HFFc6 (cell line): ENCODE measurements at places on chromosomes 6 and 20. TPM values are rescaled to one million over a fixed set of nuclear protein-coding genes. Genes with fewer than 3 reads are reported as not detected.

GRCh38 chr6:72219536-72219935 lies 333.2 kb downstream of the RIMS1 start:
- peaks cover 3% of the 10 kb centered on the region for H3K27me3 ChIP-seq
- H3K4me1 ChIP-seq, result peaks cover 10% of the 10 kb centered on the region
- H3K4me3 ChIP-seq, result no peak overlapping the region
- no peaks in the 10 kb centered on the region for H3K36me3 ChIP-seq

The GSTA2 gene
- total RNA-seq, result not detected in 3 replicates

- H3K36me3 ChIP-seq, result no peaks in the 10 kb centered on the region
- peak; percentile 98 for DNase-seq
- peak within 1 kb of the TSS; percentile 64 for H3K4me3 ChIP-seq
- peaks cover 9% of the 10 kb centered on the region for H3K27me3 ChIP-seq
- H3K27ac ChIP-seq, result peak within 1 kb of the TSS; percentile 82
- peaks cover 32% of the 10 kb centered on the region for H3K4me1 ChIP-seq
Measured at GRCh38 chr20:2814587-2815051, at the start of gene C20orf141. Gene C20orf141, plus strand, starts transcription at chr20:2814987. Its CDS starts 198 bp downstream, at chr20:2815185.

DNA sequence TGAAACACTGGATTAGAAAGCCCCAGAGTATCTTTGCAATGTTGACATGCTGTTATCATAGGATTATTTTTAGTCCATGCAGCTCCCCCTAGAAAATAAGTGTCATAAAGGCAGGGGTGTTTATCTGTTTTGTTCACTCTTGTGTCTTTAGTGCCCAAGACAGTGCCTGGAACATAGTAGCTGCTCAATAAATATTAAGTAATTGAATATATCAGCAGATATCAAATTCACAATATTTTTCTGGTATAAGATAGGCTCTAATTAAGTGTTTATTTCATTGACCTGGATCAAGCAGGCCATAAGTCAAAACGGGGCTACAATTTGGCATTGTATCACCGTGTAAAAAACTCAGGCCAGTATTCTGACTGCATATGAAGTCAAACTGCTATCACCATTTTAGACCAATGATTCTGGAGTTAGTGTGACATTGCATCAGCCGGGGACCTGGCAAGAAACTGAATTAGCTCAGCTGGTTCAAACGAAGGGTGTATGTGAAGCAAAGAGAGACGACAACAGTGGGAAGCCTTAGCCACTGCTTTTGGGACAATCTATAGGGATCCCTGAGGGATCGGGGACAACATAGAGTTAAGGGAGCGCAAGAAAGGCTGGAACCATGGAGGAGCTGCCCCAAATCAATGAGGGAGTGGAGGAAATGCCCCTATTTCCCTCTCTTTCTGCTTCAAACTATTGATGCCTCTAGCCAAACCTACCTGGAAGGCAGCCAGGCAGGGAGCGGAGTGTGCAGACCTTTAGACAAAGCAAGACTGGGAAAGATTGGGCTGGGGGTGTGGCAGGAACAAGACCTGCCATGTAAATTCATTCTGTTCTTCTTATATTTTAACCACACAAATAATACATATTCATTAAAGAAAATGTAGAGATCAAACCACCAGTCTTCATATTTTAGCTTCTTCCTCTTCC lies 112.2 kb downstream of the PLEKHG1 start:
- H3K27ac ChIP-seq, result no peak overlapping the region
- no peaks in the 10 kb centered on the region for H3K36me3 ChIP-seq
- no peak overlapping the region for H3K4me3 ChIP-seq
- DNase-seq, result no peak
- H3K4me1 ChIP-seq, result no peaks in the 10 kb centered on the region
- peaks cover 7% of the 10 kb centered on the region for H3K27me3 ChIP-seq

DNA sequence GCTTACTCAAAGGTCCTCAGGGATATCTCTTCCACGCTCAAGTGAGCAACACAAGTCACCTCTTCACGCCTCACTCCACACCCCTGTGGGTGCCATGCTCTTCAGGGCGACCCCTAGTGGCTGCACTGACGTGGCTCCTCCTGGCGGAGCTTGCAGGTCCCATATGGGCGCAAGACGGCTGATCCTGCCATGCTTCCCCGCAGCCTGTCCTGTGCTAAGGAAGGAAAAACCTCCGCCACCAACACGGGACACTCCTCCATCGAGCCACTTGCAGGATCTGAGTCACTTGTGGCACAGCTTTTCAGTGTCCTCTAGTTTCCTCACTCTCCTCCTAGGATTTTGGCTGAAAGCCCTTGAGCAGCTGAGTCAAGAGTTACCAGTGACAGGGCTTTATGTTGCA lies 90.7 kb downstream of the KHDC1L start:
- peaks cover 35% of the 10 kb centered on the region for H3K4me1 ChIP-seq
- H3K36me3 ChIP-seq, result peaks cover 32% of the 10 kb centered on the region
- peak; percentile 12 for DNase-seq
- no peak overlapping the region for H3K4me3 ChIP-seq

DNA sequence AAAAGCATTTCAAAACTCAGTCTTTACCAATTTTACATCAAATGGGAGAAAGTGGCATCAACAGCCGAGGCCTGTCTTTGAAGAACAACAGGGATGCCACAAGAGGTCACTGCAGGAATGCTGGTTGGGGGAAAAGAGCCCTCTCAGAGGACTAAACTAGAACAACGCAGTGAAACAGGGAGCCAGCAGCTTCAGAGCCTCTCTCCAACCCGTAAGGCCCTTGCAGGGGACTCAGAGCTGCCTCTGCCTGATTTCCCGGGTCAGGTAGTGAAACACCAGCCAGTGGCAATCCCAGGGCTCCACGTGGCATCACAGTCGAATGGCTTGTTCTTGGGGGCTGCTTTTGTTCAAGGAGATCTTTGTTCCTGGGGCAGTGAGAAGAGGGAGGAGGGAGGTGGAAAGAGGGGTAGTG lies 55.0 kb upstream of the KCNK16 start:
- no peaks in the 10 kb centered on the region for H3K4me1 ChIP-seq
- H3K27ac ChIP-seq, result no peak overlapping the region

GRCh38 chr6:44775121-44775520 lies 387.6 kb downstream of the CDC5L start:
- H3K27me3 ChIP-seq, result peaks cover 26% of the 10 kb centered on the region
- no peaks in the 10 kb centered on the region; the same call in 1 of the 2 replicates for H3K36me3 ChIP-seq
- no peaks in the 10 kb centered on the region for H3K4me1 ChIP-seq
- no peak for DNase-seq
- no peak overlapping the region for H3K27ac ChIP-seq
- no peak overlapping the region for H3K4me3 ChIP-seq

DNA sequence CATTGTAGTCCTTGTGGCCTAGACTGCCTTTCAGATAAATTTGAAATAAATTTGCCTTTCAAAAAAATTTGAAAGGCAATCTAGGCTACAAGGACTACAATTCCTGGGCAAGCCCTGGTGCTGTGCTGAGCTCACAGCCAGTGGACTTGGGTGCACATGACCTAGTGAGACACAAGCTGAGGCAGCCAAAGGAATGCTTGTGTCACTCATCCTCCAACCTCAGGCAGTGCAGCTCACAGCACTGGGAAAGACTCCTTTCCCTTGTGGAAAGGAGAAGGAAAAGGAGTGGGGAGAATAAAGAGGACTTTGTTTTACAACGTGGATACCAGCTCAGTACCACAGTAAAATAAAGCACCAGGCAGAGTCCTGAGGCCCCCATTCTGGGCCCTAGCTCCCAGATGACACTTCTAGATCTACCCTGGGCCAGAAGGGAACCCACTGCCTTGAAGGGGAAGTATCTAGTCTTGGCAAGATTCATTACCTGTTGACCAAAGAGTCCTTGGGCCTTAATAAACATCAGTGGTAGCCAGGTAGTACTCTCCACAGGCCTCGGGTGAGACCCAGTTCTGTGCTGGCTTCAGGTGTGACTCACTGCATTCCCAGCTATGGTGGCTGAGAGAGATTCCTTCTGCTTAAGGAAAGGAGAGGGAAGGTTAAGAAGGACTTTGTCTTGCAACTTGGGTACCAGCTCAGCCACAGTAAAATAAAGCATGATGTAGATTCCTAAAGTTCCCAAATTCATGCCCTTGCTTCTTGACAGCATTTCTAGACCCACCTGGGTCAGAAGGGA lies 659.7 kb upstream of the FLRT3 start:
- no peaks in the 10 kb centered on the region; the same call in 1 of the 2 replicates for H3K27me3 ChIP-seq
- no peaks in the 10 kb centered on the region for H3K36me3 ChIP-seq
- H3K4me3 ChIP-seq, result no peak overlapping the region
- no peaks in the 10 kb centered on the region for H3K4me1 ChIP-seq

DNA sequence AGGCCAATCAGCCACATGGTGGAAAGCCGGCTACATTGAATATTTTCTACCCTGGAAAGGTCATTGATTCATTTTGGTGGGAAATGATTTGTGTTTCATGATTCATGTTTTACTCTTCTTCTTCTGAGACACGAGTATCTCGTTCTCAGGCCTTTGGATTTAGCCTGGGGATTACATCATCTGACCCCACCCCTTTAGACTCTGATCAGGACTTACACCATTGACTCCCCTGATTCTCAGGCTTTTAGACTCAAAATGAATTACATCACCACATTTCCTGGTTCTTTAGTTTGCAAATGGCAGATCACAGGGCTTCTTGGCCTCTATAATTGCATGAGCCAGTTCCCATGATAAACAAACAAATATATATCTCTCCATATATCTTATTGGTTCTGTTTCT lies 228.8 kb downstream of the ADGRG6 start:
- peaks cover 10% of the 10 kb centered on the region for H3K36me3 ChIP-seq
- H3K27me3 ChIP-seq, result peaks cover 8% of the 10 kb centered on the region
- H3K4me3 ChIP-seq, result no peak overlapping the region
- H3K27ac ChIP-seq, result no peak overlapping the region

- peaks cover 42% of the 10 kb centered on the region for H3K4me1 ChIP-seq
- H3K36me3 ChIP-seq, result peaks cover 16% of the 10 kb centered on the region
- H3K27me3 ChIP-seq, result no peaks in the 10 kb centered on the region; the same call in none of the 2 replicates
Measured at GRCh38 chr6:151451417-151451949, 443 bp downstream of the RMND1 start.

The SIRPD gene
- not detected in 3 replicates for total RNA-seq

- H3K4me3 ChIP-seq, result no peak overlapping the region
- peaks cover 70% of the 10 kb centered on the region for H3K4me1 ChIP-seq
- no peaks in the 10 kb centered on the region; the same call in 1 of the 2 replicates for H3K27me3 ChIP-seq
- DNase-seq, result peak; percentile 30
- H3K36me3 ChIP-seq, result peaks cover 39% of the 10 kb centered on the region
Measured at GRCh38 chr6:117512056-117512828, 29.8 kb downstream of the DCBLD1 start.

DNA sequence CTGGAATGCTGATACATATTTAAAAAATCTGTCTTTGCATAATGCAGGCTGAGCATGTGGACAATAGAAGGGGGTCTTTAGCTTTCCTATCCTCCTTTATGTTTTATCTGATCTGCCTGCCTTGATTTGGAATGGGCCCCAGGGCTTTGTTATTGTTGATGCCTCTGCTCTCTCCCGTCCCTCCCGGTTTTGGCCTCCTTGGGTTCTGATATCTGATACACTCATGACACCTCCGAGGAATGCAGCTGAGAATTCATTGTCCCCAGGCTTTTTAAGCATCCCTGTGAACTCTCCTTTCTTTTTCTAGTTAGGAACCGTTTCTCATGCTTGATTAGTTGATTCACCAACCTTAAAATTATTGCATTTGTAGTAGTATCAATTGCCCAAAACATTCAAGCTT lies 185.5 kb upstream of the RALGAPA2 start:
- no peaks in the 10 kb centered on the region for H3K36me3 ChIP-seq
- H3K4me1 ChIP-seq, result no peaks in the 10 kb centered on the region
- DNase-seq, result no peak
- H3K27ac ChIP-seq, result no peak overlapping the region
- no peak overlapping the region for H3K4me3 ChIP-seq

DNA sequence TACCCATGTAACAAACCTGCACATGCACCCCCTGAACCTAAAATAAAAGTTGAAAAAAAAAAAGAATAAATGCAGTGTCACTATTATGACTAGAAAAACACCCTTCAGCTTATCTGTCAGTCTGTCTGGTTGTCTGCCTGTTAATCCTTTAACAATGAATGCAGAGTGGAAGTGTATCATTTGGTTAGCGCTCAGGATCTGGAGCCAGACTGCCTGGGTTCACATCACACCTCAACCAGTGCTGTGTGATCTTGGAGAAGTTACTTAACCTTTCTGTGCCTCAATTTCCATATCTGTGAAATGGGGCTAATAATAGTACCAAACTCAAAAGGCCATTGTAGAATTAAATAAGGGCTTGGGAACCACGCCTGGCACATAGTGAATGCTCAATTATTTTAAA lies 16.8 kb downstream of the ETV7 start:
- no peaks in the 10 kb centered on the region; the same call in 1 of the 2 replicates for H3K36me3 ChIP-seq
- no peak for DNase-seq
- H3K27ac ChIP-seq, result no peak overlapping the region
- peaks cover 26% of the 10 kb centered on the region for H3K4me1 ChIP-seq
- peaks cover 19% of the 10 kb centered on the region for H3K27me3 ChIP-seq

DNA sequence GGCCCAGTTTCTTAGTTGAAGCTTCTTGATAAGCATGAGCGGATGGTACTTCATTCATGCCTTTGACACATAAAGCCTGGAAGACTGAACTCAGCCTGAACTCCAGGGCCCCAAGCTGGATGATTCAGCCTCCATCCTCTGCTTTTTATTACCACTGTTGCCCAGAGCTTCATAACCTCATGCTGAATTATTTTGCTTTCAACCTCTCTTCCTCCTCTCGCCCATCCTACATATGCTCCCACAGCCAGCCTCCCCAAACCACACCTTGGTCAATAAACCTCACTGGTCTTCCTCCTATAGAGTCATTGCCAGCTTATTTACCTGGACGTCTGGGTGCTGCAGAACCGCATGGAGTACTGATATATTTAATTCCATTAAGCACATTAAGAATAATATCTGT lies 59.4 kb downstream of the SLC35B3 start:
- no peak overlapping the region for H3K4me3 ChIP-seq
- no peaks in the 10 kb centered on the region for H3K4me1 ChIP-seq
- no peaks in the 10 kb centered on the region for H3K36me3 ChIP-seq
- DNase-seq, result no peak

- no peak for DNase-seq
- peak overlapping the region; percentile 89 for H3K4me3 ChIP-seq
- H3K36me3 ChIP-seq, result peaks cover 6% of the 10 kb centered on the region; the same call in 1 of the 2 replicates
- peak overlapping the region; percentile 65 for H3K27ac ChIP-seq
Measured at GRCh38 chr6:31896856-31897611, 464 bp downstream of the EHMT2 start.

- peaks cover 11% of the 10 kb centered on the region for H3K27me3 ChIP-seq
- H3K4me1 ChIP-seq, result peaks cover 30% of the 10 kb centered on the region
- DNase-seq, result peak; percentile 41
- H3K27ac ChIP-seq, result no peak overlapping the region
- H3K36me3 ChIP-seq, result no peaks in the 10 kb centered on the region
Measured at GRCh38 chr20:24781418-24781980, 167.6 kb upstream of the CST7 start.

GRCh38 chr6:34514593-34515472 lies 41.3 kb downstream of the SPDEF start:
- no peak overlapping the region for H3K4me3 ChIP-seq
- H3K27ac ChIP-seq, result no peak overlapping the region
- H3K4me1 ChIP-seq, result 0 out of 2 replicates have a peak, but pooled peaks cover 4% of the 10 kb centered on the region

DNA sequence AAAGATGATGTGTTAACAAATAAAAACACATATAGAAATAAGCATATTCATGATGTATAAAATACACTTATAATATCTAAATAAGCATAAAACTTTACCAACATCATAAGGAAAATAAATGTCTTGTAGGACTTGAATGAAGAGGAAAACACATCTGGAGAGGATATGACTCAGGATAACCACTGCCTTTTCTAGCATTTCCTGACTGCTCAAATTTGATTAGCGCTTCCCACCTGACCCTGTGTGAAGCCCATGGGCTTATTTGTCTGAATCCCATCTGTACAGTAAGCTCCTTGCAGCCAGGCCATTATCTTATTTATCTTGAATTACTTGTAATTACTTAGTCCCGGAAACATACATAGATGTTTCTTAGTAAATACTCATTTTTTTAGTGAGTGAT lies 608.6 kb downstream of the COL12A1 start:
- peaks cover 44% of the 10 kb centered on the region for H3K4me1 ChIP-seq
- DNase-seq, result peak; percentile 19
- no peak overlapping the region for H3K4me3 ChIP-seq

The ID4 gene
- total RNA-seq, result 7.6 to 11.0 TPM (median 7.8 TPM) in 3 replicates

The IL17A gene
- not detected in 3 replicates for total RNA-seq
